Activated naive CD4-positive, alpha-beta T cell treated with Interleukin-2 at 50 U/mL for 16 hours (primary cell): ENCODE measurements at places on chromosomes 1 and 21.

DNA sequence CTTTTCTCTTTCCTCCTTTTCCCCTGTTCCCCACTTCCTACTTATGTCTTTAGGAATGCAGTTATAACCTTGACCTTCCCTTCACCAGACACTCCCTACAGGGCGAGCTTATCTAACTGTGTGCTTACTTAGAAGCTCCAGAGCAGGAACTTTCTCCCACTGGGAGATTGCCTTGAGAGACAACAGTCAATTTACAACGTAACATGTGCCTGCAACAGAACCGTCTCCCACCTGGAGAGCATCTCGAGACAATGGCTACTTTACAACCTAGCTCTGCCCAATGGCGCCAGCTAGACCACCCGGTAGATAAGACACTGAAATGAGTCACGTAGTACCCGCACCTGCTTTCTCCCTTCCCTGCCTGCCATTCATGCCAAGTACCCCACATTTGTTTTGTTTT lies 16.7 kb downstream of the HMGN1 start:
- no peak for DNase-seq

GRCh38 chr1:111535256-111536191 lies 32.1 kb upstream of the ADORA3 start:
- DNase-seq: no peak

DNA sequence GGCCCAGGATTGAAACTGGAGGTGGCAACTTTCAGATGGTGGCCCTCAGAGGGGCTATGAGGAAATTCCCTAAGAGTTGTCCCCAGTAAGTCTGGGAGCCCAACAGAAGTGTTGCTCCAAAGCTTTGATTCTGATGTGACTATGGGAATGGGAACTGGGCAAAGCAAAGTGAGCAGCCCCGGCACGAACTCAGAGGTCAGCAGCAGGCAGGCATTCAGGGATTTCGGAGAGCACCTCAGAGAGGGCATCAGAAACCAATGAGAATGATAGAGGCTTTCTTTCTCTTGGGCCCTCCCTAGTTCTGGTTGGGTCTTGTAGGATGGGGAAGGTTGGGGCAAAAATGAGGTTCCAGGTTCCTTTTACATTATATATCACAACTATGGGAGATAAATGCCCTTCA lies 121.2 kb upstream of the HMGB4 start:
- no peak for DNase-seq

GRCh38 chr1:51293898-51294515 lies 36.4 kb downstream of the TTC39A start:
- no peak for DNase-seq

DNA sequence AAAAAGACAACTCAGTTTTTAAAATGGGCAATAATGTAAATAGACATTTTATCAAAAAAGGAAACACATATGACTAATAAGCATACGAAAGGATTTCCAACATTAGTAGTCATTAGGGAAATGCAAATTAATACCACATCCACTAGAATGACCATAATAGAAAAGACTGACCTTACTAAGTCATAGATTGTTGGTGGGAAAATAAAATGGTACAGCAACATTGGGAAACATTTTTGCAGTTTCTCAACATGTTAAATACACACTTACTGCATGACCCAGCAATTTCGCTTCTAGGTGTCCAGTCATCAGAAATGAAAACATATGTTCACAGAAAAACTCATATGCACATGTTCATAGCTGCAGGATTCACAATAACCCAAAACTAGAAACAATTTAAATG lies 29.9 kb upstream of the SLC44A3 start:
- no peak for DNase-seq
